Uterus (tissue), 4 donors: ENCODE measurements at places on chromosomes 11 and 22. TPM values are rescaled to one million over a fixed set of nuclear protein-coding genes. Genes with fewer than 3 reads are reported as not detected.

DNA sequence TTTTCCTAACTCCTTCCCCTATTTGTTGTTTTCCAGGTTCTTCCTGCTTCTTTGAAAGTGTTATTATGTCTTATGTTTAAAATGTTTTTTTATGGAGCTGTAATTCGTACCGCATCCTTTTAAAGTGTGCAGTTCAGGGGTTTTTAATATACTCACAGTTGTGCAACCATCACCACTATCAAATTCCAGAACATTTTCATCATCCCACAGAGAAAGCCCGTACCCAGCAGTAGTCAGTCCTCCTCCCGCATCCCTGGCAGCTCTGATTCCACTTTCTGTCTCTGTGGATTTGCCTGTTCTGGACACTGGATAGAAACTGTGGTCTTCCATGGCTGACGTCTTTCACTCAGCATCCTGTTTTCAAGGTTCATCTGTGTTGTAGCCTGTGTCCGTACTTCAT is 73.7 kb downstream of the JAM3 start:
- no peak for DNase-seq

GRCh38 chr11:12272821-12273617 is 104.4 kb upstream of the PARVA start:
- no peak for DNase-seq

Gene KRTAP5-10
- 0.37 TPM for total RNA-seq

DNA sequence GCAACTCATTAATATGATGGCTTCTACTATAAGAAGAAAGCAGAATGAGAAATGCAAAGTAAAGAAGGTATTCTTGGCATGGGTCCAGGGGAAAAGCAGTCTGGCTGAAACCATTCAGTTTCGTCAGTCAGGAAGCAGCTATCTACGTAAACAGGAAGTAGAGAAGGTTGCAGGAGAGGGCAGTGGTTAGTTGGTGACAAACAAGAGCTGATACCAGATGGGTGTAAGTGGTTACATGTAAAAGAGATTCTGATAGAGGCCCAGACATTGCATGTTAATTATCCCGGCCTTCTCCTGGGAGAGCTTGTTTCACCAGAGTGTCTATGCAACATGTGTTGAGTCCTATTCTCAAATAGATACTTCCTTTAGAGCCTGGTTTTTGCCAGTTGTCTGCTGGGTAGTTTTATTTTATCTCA is 58.4 kb upstream of the PSMA1 start:
- DNase-seq = no peak

- DNase-seq = no peak
Measured at GRCh38 chr11:85718991-85719807, 33.2 kb upstream of the CCDC89 start.

Gene INPP5J
- 0.59 TPM for total RNA-seq

Gene RELT
- total RNA-seq = 5.8 TPM

GRCh38 chr11:81644239-81644840 is 1089.3 kb downstream of the FAM181B start:
- DNase-seq = no peak

Gene RAG2
- not detected for total RNA-seq
